ENCODE measurements at places on chromosomes 4 and X.

DNA sequence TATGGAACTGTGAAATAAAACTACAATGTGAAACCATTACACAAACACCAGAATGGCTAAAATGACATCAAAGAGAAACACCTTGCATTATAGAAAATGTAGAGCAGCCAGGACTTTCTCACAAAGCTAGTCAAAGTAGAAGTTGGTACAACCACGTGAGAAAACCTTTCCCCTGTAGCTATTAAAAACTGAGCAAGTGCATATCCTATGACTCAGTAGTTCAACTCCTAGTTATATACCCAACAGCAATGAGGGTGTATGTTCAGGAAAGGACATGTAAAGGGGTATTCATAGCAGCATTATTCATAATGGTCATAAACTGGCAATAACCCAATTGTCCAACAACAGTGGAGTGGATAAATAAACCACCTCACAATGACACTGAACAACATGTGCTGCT is 177.5 kb upstream of the NUDT10 start:
- no peak for DNase-seq

GRCh38 chr4:149910604-149911350 is 95.1 kb upstream of the IQCM start:
- no peak for DNase-seq

DNA sequence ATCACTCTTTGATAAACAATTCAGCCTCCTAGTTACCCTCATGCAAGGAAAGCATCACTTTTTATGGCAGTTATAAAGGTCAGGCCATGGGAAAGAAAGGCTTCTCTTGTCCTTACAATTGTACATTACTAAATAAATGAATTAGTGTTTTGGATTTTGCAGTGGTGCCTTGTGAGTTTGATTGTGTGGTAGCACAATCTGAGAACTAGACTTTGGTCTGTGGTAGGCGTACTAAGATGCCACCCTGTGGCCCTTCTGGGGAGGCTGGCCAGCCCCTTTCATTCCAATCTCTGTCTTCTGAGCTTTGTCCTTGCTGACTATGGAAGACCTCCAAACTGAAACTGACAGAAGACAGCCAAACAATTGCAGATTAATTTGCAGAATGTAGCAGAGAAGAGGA is 14.6 kb upstream of the HNRNPD start:
- DNase-seq, result no peak

- no peak for DNase-seq
Measured at GRCh38 chr4:165929662-165930061, 56.6 kb downstream of the TLL1 start.

DNA sequence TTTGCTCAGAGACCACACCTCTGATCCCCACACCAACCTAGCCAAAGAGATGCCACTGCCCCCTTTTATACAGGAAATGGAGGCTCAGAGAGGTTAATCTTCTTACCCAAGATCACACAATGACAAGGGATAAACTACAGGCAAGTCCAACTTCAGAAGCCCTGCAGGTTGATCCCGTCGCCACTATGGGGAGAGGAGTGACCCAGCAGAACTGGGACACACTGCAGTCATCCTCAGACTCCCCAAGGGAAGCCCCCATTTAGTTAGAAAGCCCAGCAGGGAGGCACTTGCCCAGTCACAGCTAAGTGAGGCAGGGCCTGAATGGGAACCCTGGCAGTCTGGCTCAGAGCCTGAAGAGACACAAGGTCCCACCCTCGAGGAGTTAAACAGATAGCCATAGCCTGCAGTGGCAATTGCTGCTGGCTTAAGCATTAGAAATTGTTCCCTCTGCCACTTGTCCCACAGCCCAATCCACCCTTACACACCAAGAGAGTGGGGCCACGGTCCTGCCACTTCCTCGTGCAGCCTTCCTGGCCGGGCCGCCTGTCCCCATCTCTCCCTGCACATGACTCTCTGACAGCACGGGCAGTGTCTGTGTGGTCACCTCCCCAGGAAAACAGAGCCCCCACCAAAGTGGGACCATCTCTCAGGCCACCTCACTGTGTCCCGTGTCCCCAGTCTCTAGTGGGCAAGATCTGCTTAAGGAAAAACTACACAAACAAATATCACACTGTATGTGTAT is 2.7 kb downstream of the JAKMIP1 start:
- DNase-seq, result no peak

Data from nucleus accumbens (tissue), 56 donors.